ENCODE measurements at places on chromosomes 4 and X. TPM values are rescaled to one million over a fixed set of nuclear protein-coding genes. Genes with fewer than 3 reads are reported as not detected.

The NEIL3 gene
- 2.2 TPM for polyA plus RNA-seq

The CYP2U1 gene
- polyA plus RNA-seq = 5.3 TPM

The TSPAN6 gene
- 28.0 TPM for polyA plus RNA-seq

The TRAM1L1 gene
- not detected for polyA plus RNA-seq

The GLRA3 gene
- not detected for polyA plus RNA-seq

The SPANXB1 gene
- polyA plus RNA-seq = not detected

The ERAS gene
- polyA plus RNA-seq = not detected

The NUP54 gene
- polyA plus RNA-seq = 54.9 TPM

The TRIM2 gene
- polyA plus RNA-seq = 27.3 TPM

The RAB41 gene
- polyA plus RNA-seq = 0.52 TPM

The GAGE13 gene
- not detected for polyA plus RNA-seq

The HELT gene
- not detected for polyA plus RNA-seq

The TREX2 gene
- 0.46 TPM for polyA plus RNA-seq

The ATP2B3 gene
- 0.12 TPM for polyA plus RNA-seq

The VEGFD gene
- 1.1 TPM for polyA plus RNA-seq

The TLR1 gene
- polyA plus RNA-seq = not detected

The LNX1 gene
- 5.3 TPM for polyA plus RNA-seq

The ARSD gene
- 10.3 TPM for polyA plus RNA-seq

The ARR3 gene
- 0.20 TPM for polyA plus RNA-seq

The LONRF3 gene
- 0.98 TPM for polyA plus RNA-seq

The VCX2 gene
- polyA plus RNA-seq = not detected

The TBX22 gene
- not detected for polyA plus RNA-seq

The GNPDA2 gene
- polyA plus RNA-seq = 19.5 TPM

The SHROOM2 gene
- polyA plus RNA-seq = 1.7 TPM

The JCHAIN gene
- 1.6 TPM for polyA plus RNA-seq

The CACNA1F gene
- not detected for polyA plus RNA-seq

Data from muscle of arm (tissue), 14 donors.